ENCODE measurements at places on chromosomes 11 and 22.

GRCh38 chr11:123694551-123694950 is 40.1 kb upstream of the SCN3B start:
- DNase-seq: no peak

DNA sequence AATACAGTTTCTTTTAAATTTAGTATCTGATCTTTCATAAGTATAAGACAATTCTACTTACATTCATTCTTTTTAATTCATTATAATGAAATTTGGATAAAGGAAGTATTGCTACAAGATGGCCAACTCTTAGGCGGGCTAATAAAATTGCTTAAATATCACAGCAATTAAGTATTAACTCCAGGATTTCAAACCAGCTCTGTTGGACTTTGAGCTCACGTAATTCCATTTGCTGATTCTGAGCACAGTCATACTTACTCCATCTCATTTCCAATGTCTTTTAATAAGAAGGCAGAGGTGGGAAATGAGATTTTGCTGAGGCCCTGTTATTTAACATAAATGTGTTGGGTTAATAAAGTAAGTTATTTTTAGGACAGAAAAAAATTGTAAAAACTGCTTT is 748.1 kb downstream of the KCNA4 start:
- no peak for DNase-seq

DNA sequence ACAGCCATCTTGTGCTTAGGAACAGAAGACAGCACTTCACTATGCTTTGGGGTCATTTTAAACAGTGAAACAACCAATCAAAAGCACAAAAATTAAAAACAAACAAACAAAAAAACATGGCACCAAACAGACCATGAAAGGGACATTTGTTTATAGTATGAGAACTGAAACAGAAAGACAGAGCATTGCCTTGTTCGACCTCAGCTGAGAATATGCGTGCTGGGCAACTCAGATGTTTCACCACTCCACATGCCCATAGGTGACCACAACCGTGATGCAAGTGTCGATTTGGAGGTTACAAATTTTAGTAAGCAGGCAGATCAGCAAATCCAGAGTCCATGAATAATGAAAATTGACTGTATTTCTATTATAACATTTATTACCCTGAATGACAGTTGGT is 30.0 kb downstream of the NNMT start:
- no peak for DNase-seq

- DNase-seq: no peak
Measured at GRCh38 chr11:113113801-113114704, 152.8 kb downstream of the NCAM1 start.

DNA sequence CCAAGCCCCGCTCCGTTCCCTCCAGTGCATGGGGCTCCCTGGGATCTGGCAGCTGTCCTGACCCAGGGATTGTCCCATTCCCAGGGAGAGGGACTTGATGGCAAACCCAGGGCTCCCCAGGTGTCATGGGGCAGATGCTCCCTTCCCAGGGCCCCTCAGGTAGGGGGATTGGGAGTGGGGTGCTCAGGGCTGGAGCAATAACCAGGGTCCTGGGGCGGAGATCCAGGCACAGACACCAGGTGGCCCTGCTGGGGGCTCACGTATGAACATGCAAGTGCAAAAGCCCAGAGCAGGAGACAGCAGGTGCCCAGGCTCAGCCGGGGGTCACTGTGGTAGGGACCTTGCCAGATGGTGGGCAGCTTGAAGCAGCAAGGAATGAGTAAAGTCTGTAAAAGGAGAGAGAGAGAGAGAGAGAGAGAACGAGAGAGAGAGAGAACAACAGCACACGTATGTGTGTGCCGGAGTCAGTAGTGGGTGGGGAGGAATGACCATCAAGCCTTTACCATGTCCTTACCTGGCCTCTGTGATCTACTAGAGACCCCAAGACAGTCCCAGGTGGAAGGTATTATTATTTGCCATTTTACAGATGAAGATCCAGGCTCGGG is 19.3 kb upstream of the MPPED1 start:
- DNase-seq: no peak

- DNase-seq: no peak
Measured at GRCh38 chr22:19044381-19044780, 77.8 kb downstream of the DGCR2 start.

GRCh38 chr11:82229341-82229740 is 504.3 kb downstream of the FAM181B start:
- no peak for DNase-seq

- no peak for DNase-seq
Measured at GRCh38 chr11:12448131-12448939, 71.0 kb downstream of the PARVA start.

DNA sequence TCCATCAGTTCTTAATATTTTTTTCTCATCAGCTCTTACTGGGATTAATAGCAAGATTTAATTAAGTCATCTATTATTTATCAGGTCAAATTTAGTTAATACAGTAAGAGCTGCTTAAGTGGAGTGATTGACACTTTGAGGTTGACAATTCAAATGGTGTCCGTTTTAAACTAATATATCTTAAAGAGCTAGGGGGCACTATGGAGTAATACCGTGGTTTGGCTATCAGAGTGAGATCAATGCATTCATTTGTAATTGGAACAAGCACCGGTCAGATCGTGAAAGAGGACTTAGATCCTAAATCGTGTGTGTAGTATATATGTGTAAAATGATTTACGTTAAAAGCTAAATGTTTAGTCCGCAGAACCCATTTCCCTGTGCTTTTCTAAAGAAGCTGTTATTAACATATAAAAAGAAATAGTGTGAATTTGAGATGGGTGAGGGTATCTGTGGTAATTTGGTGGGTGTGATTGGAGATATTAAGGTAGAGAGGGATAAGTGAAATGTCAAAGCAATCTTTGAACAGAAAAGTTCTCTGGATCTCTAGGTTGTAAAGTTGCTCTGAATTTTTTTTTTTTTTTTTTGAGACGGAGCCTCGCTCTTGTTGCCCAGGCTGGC is 2.3 kb downstream of the SIK2 start:
- DNase-seq: no peak

GRCh38 chr22:50085211-50085972 is at the start of gene MLC1:
Gene MLC1, minus strand, starts transcription at chr22:50085426. Its CDS starts 524 bp downstream, at chr22:50084902.
- no peak for DNase-seq

DNA sequence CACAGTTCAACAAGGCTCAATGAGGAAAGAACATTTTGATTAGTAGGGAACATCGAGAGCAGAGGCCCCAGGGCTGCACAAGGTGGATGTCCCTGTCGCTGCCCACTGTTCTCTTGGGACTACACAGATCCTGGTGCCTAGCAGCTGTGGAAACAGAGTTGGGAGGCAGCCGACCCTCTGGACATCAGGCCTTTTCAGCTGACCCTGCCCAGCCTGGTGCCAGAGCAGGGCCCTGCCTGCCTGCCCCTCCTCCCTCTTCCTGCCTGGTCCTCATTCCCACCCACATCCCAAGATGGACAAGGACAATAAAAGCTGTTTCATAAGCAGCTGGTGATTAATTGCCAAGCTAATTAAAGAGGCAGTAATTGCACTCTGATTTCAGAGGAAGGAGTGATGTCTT is 60.7 kb downstream of the NFAM1 start:
- no peak for DNase-seq

DNA sequence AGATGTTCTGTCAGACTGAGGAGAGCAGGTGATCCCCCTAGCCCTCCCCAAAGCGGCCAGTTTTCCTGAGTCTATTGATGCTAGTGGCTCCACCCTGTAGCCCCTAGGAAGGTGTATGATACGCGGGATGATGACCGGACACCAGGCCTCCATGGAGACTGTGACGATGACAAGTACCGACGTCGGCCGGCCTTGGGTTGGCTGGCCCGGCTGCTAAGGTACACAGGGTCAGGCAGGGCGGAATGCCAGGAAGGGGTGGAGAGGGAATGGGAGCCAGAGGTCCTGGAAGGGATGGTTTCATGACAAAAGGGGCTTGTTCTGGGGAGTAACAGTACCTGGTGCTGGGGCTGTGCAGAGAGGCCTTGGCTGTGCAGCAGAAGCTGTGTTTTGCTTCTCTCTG is 3.2 kb downstream of the ZFPL1 start:
- DNase-seq: no peak

DNA sequence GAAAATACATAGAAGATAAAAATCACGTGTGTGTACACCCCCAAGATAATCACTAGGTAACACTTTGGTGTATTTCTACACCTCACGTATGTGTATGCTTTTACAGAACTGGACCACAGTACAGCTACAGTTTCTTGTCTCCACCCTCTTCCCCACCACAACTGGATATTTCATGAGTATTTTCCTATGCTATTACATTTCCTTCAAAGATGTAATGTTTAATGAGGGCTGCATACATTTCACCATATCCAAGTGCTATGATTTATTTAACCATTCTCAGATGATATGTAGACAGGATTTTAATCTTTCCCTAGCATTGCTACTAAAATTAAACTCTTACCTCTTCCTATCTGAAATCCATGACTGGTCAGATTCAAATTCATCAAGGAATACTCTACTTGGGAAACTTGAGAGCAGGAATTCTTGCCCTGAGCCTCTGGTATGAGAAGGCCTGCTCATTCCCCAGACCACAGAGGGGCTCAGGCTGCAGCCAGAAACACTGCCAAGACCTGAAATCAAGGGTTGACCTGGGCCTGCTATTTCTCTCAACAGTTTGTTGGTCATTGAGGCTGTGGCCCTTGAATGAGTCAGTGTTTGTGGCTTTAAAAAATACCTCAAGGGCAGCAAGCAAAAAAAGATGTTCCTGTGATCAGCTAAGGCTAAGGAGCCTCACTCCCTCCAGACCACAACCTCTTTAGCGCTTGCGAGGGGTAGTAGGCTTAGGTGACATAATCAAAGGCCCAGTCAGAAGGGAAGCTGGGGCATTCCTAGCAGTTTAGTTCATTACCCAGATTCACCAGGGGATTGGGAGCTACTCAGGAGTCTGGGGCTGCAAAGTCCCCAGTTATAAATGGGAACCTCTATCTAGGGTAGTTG is 55.5 kb downstream of the ABTB2 start:
- no peak for DNase-seq

- DNase-seq: no peak
Measured at GRCh38 chr22:47624252-47625012, 862.0 kb downstream of the TBC1D22A start.

- DNase-seq: no peak
Measured at GRCh38 chr11:124519850-124520549, 23.5 kb downstream of the OR8B12 start.

DNA sequence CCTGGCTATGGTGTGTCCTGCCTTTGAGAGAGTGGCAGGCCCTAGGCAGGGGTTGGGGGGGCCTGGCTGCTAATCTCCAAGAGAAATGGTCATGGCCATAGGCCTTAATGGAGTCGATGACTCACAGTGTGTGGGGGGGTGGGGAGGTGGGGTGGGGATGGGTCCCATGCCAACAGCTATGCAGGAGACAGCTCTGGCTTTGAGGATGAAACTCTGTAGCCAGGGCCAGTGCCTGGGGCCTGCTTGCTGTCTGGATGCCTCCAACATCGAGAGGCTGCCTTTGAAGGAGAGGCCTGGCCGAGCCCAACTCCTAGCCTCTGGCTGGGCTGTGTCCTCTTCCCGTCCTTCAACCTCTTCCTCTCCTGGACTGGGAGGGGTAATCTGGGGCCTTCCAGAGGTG is 23.9 kb upstream of the TSPAN18 start:
- DNase-seq: no peak

GRCh38 chr22:31968022-31968421 is 23.7 kb downstream of the YWHAH start:
- no peak for DNase-seq

DNA sequence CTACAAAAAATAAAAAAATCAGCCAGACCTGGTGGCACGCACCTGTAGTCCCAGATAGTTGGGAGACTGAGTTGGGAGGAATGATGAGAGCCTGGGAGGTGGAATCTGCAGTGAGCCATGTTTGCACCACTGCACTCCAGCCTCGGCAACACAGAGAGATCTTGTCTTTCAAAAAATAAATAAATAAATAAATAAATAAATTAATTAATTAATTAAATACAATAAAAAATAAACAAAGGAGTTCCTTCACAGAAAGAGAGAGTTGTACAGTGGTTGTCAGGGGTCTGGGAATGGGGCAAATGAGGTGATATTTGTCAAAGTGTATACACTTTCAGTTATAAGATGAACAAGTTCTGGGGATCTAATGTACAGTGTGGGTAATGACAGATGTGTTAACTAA is 49.8 kb upstream of the GAB2 start:
- no peak for DNase-seq

- DNase-seq: no peak
Measured at GRCh38 chr11:102632026-102632425, 6.9 kb upstream of the MMP20 start.

DNA sequence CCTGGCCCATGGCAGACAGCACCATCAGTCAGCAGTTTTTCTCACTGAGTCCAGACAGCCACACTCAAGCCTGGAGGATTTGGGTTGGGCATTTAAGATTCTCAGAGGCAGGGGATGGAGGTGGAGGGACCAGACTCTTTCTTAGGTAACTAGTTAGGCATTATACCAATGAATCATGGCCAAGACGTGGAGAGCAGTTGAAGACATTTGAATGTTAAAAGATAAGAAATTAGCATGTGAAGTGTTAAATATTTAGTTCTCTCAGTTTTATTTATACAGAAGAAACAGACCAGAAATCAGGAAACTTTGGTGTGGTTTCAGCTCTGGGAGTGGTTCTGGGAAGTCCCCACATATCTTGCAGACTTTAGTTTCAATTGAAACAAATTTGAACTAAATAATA is 9.9 kb downstream of the GTF2H1 start:
- no peak for DNase-seq

- DNase-seq: no peak
Measured at GRCh38 chr22:40176921-40177737, 596 bp upstream of the TNRC6B start.

- no peak for DNase-seq
Measured at GRCh38 chr11:11308249-11308648, 44.8 kb downstream of the CSNK2A3 start.

GRCh38 chr22:28074526-28074925 is 155.5 kb upstream of the PITPNB start:
- no peak for DNase-seq

DNA sequence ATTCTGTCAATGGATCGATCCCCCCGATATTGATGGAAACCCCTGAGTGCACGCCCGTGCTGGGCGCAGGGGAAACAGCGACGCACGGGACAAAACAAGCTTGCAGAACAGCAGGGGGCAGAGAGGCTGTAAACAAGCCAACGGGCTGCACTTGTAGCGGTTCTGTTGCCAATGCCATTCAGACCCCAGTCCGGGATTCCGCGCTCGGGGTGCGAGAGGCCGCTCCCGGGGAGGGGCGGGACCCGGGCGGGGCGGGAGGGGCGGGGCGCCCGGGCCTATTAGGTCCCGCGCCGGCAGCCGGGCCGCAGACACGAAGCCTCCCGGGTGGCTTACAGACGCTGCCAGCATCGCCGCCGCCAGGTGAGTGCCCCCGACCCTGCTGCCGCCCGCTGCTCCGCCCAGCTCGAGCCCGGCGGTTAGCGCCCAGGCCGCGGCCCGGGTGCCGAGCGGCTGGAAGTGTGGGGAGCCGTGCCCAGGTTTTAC is at the start of gene BIK:
BIK (plus strand) TSS at position 307 of the 483 bp plus-strand sequence. CDS start 13,273 bp downstream, outside the sequence.
- DNase-seq: peak; percentile 27

GRCh38 chr22:48105259-48105658 is 1342.8 kb downstream of the TBC1D22A start:
- DNase-seq: no peak

DNA sequence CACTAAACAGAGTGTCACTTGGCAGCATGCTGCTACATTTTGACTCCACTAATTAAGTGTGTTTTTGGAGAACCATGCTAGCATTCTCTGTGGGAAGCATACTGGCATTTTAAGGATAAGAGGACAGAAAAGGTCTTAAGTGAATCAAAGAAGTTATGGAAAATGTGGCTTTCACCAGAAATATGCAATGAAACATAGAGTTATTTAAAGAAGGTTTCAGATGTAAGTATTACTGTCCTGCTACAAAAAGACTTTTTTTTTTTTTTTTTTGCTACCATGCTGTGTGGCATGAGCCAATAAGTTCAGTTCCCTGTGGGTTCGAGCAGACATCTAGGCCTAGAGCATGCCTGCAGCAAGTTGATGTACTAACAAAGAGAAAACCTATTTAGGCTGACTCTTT is 187.6 kb downstream of the MSANTD4 start:
- DNase-seq: no peak
